ENCODE measurements at places on chromosomes 16 and 17.
A peak's percentile ranks its signal among the peaks of the same experiment; 100 is the strongest.

DNA sequence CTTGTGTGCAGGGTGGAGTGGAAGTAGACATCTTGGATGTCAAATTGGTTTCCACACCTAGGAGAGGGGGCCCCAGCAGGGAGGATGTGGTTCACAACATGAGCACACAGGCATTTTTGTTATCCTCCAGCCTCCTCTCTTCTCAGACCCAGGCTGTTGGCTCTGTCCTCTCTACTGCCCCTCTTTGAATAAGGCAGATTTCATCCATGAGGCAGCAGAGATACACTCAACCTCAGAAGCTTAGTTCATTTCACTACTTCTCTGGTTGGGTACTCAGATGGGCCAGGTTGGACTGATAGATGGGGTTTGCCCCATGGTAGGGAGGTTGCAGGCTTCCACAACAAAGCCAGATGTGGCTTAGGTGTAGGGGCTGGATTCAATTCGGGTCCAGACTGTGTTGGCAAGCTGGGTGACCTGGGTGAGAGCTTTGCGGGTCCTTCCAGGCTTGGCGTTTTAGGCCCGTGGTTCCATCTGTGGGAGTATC, 22.2 kb upstream of the NFATC3 start:
- H3K36me3 ChIP-seq, result peaks cover 7% of the 10 kb centered on the region
- H3K27ac ChIP-seq, result no peak overlapping the region
- DNase-seq, result no peak
- no peak overlapping the region for H3K4me3 ChIP-seq
- H3K4me1 ChIP-seq, result no peaks in the 10 kb centered on the region

DNA sequence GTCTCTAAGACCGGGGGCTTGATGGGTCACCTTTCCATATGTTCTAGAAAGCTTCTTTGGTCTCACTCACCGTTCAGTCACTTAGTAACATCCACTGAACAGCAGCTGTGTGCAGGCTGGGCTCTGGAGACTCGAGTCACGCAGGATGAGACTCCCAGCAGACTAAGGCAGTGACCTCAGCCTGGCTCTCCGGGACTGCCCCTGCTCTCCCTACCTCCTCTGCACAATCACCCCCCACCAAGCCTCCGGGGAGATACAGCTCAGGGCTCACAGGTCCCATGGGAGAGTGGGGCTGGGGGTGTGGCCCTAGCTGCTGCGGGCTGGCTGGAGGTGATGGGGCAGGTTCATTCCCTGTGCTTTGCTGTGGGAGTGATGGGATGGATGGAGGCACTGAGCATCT, 14.1 kb downstream of the FLYWCH2 start:
- no peaks in the 10 kb centered on the region for H3K36me3 ChIP-seq
- no peaks in the 10 kb centered on the region for H3K4me1 ChIP-seq
- H3K4me3 ChIP-seq, result no peak overlapping the region
- H3K27ac ChIP-seq, result no peak overlapping the region
- no peaks in the 10 kb centered on the region for H3K27me3 ChIP-seq
- DNase-seq, result no peak

- H3K4me1 ChIP-seq, result 0 out of 2 replicates have a peak, but pooled peaks cover 2% of the 10 kb centered on the region
- H3K4me3 ChIP-seq, result no peak overlapping the region
- DNase-seq, result no peak
- H3K36me3 ChIP-seq, result no peaks in the 10 kb centered on the region
- H3K27me3 ChIP-seq, result peaks cover 2% of the 10 kb centered on the region
- no peak overlapping the region for H3K27ac ChIP-seq
These were observed 60.4 kb downstream of the NOG start for GRCh38 chr17:56653877-56654276.

- peaks cover 15% of the 10 kb centered on the region for H3K36me3 ChIP-seq
- H3K4me3 ChIP-seq, result no peak overlapping the region
- H3K27me3 ChIP-seq, result no peaks in the 10 kb centered on the region
- peak overlapping the region; percentile 43 for H3K27ac ChIP-seq
- peak; percentile 54 for DNase-seq
These were observed 9.8 kb upstream of the IL17C start for GRCh38 chr16:88628512-88628974.

GRCh38 chr17:15289285-15290183, 24.4 kb upstream of the PMP22 start:
- no peaks in the 10 kb centered on the region for H3K27me3 ChIP-seq
- no peak for DNase-seq
- no peak overlapping the region for H3K4me3 ChIP-seq

DNA sequence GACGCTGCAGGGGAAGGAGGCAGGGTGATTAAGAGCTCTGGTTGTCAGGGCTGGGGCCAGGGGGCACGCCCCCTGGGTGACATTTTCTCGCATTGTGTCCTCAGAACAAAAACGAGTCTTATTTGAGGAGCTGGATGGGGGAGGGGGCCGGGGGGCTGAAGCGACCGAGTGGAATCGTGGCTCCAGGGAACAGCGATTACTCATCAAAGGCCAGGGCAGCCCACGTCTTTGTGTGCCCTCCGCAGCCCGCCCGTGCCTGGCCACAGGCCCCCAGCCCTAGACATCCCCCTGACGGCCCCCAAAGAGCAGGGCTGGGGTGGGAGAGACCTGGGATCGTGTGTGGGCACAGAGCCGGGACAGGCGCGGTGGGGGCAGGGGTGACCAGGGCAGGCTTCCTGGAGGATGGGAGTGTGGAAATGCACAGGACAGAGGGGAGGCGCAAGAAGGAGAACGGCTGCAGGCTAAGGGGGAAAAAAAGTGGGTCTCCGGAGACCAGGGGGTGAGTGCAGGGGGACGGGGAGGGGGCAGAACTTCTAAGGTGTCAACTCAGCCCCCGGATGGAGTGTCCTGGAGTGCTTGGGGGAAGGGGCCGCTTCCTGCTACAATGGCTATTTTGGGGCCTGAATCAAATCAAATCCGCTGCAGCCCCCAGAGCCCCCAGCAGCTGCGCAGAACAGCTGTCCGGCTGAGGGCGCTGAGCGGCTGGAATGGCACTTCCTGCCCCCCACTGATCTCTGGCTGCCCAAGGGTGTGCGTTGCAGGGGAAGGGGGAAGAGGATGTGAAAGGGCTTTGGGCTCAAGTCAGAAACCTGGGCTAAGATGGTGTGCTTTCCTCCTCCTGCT, 24.0 kb upstream of the PHB1 start:
- H3K27ac ChIP-seq, result no peak overlapping the region
- peaks cover 3% of the 10 kb centered on the region for H3K27me3 ChIP-seq
- peaks cover 26% of the 10 kb centered on the region for H3K4me1 ChIP-seq
- H3K36me3 ChIP-seq, result no peaks in the 10 kb centered on the region
- DNase-seq, result peak; percentile 61

GRCh38 chr16:11100239-11100750, 155.7 kb downstream of the SOCS1 start:
- H3K27me3 ChIP-seq, result no peaks in the 10 kb centered on the region
- no peaks in the 10 kb centered on the region for H3K4me1 ChIP-seq
- DNase-seq, result peak; percentile 60
- H3K36me3 ChIP-seq, result no peaks in the 10 kb centered on the region
- no peak overlapping the region for H3K27ac ChIP-seq
- H3K4me3 ChIP-seq, result no peak overlapping the region

- no peak overlapping the region for H3K27ac ChIP-seq
- H3K27me3 ChIP-seq, result no peaks in the 10 kb centered on the region
- DNase-seq, result no peak
- no peaks in the 10 kb centered on the region for H3K36me3 ChIP-seq
- peaks cover 13% of the 10 kb centered on the region for H3K4me1 ChIP-seq
- H3K4me3 ChIP-seq, result no peak overlapping the region
These were observed 76.2 kb downstream of the CCT6B start for GRCh38 chr17:34885076-34885475.

- H3K27ac ChIP-seq, result no peak overlapping the region
- DNase-seq, result no peak
- H3K27me3 ChIP-seq, result no peaks in the 10 kb centered on the region
- no peaks in the 10 kb centered on the region for H3K36me3 ChIP-seq
- no peaks in the 10 kb centered on the region for H3K4me1 ChIP-seq
- H3K4me3 ChIP-seq, result no peak overlapping the region
These were observed 44.2 kb downstream of the LYRM9 start for GRCh38 chr17:27848931-27849330.

GRCh38 chr16:18801145-18801972, at the start of gene ARL6IP1:
TSS of gene ARL6IP1 (minus strand) at chr16:18801549. CDS start at chr16:18801466, 83 bp downstream.
- peak within 1 kb of the TSS; percentile 92 for H3K4me3 ChIP-seq
- H3K4me1 ChIP-seq, result peaks cover 4% of the 10 kb centered on the region
- H3K36me3 ChIP-seq, result no peaks in the 10 kb centered on the region
- no peaks in the 10 kb centered on the region for H3K27me3 ChIP-seq
- DNase-seq, result peak; percentile 95
- peak within 1 kb of the TSS; percentile 93 for H3K27ac ChIP-seq

GRCh38 chr17:27367121-27367981, 73.4 kb downstream of the WSB1 start:
- DNase-seq, result no peak
- H3K27ac ChIP-seq, result no peak overlapping the region
- no peaks in the 10 kb centered on the region for H3K4me1 ChIP-seq
- no peak overlapping the region for H3K4me3 ChIP-seq
- no peaks in the 10 kb centered on the region for H3K36me3 ChIP-seq

DNA sequence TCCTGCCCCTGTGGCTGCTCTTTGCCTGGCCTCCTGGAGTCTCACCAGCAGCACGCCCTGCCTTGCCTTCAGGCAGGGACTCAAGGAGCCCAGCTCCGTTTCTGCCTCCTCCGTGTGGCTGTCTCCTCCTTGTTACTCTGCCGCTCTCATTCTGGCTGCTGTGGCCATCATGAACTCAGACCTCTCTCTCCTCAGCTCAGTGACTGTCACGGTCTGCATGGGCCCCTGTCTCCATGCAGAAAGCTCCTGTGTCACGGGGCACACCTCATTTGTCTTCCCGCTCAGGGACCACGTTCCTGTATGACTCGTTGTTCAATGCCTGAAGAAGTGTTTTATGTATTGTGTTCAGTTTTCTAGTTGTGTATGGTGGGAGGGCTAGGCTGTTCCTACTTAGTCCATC, 25.3 kb downstream of the RPTOR start:
- peaks cover 20% of the 10 kb centered on the region for H3K27me3 ChIP-seq
- no peaks in the 10 kb centered on the region for H3K36me3 ChIP-seq
- no peak overlapping the region for H3K4me3 ChIP-seq
- H3K27ac ChIP-seq, result no peak overlapping the region
- no peaks in the 10 kb centered on the region for H3K4me1 ChIP-seq
- no peak for DNase-seq

DNA sequence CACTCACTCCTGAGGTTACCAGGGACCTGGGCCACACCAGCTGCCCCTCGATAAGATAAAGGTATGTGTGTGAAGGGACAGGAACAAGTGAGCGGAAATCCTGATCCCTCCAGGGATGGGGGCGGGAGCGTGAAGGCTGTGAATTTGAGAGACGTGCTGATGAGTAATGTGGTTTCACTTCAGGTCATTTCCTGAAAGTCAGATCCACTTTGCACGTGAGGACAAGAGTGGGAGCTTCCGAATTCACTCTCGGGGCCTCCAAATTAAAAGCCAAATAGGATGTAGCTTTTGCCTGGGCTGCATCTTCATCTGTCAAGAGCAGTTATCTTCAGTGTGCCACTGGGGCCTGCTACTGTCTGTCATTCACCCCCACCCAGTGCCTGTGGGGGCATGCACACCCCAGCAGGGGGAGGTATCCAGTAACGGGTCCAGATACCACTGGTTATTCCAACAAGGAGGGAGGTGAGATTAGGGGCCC, 87.4 kb upstream of the LHX1 start:
- no peaks in the 10 kb centered on the region for H3K4me1 ChIP-seq
- no peak overlapping the region for H3K27ac ChIP-seq
- DNase-seq, result no peak
- H3K36me3 ChIP-seq, result no peaks in the 10 kb centered on the region
- no peak overlapping the region for H3K4me3 ChIP-seq
